H9 (cell line): ENCODE measurements at places on chromosomes 3 and 15. TPM values are rescaled to one million over a fixed set of nuclear protein-coding genes. Genes with fewer than 3 reads are reported as not detected.

GRCh38 chr3:16090706-16091105 is 83.8 kb upstream of the GALNT15 start:
- no peak for DNase-seq

- DNase-seq: no peak
Observed at GRCh38 chr3:114741066-114741465, 406.0 kb downstream of the ZBTB20 start.

GRCh38 chr15:41233367-41233771 is 2.3 kb downstream of the CHP1 start:
- DNase-seq: no peak

DNA sequence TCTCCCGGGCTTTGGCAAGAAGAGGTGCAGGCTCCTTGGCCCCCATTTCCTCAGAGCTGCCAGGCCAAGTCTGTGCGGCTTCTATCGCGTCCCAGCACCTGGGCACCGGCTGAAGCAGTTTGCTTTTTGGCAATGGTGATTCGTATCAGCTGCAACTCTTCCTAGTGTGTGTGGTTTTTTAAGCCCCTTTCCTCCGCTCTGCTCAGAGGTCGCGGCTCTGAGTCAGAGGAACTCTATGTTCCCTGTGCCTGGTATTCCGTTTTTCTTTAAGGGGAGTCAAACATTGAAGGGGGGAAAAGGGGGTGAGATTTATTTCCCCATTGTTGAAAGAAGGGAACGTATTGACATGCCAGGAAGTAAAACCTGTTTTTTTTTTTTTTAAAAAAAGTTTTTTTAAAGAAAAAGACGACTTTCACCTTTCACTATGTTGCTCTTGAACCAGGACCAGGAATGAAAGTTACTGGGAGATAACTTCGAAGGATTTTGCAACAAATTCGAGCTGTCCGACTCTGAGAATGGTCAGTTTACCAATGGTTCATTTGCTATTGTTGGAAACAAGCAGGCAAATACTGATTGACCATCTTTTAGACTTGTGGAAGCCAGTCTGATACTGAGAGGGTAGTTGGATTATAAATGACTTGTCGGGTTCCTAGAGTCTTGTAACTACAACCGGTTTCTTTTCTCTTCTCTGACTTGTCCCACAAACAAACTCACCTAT is 1.1 kb downstream of the ARMC8 start:
- no peak for DNase-seq

DNA sequence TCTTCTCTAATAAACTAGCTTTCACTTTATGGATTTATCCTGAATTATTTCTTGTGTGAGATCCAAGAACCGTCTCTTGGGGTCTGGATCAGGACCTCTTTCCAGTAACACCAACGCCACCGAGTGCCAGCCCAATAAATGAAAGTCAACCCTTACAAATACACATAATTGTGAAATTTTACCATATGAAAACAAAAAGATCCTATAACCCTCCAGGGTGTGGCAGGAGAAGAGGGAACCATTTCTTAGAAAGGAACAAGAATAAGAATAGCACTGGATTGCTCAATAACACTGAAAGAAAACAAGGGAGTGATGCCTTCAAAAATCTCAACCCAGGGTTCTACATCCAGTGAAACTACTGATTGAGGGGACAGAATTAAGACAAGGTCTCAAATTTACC is 51.6 kb upstream of the ACKR4 start:
- DNase-seq: no peak

DNA sequence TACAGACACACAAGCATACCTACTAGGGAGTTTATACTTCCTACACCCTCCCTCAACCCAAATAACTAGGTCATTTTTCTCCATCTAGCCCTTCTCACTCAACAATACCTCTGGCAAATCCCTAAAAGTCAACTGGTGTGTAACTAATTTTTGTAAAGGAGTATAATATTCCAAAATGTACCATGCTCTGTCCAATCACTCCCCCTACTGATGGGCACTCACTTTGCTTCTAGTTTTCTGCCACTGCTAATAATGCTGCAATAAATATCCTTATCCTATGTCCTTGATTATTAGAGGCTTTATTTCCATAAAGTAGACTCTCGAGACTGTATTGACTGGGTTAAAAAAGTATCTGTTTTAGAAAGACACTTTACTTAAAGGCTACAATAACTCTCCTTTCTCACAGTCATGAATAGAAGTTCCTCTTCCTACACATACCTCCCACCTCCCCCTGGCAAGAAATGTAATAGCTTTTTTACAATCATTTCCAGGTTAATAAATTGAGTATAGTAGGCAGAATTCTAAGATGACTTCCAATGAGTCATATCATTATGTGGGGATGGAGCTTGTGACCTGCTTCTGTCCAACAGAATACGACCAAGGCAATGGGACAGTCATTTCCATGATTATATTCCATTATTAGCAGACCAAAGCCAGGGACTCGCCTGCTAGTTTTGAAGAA is 30.0 kb downstream of the SHQ1 start:
- no peak for DNase-seq

CPN2 gene
- total RNA-seq: not detected in 2 replicates

SLC12A8 gene
- 8.2 and 9.1 TPM in 2 replicates for total RNA-seq

DNA sequence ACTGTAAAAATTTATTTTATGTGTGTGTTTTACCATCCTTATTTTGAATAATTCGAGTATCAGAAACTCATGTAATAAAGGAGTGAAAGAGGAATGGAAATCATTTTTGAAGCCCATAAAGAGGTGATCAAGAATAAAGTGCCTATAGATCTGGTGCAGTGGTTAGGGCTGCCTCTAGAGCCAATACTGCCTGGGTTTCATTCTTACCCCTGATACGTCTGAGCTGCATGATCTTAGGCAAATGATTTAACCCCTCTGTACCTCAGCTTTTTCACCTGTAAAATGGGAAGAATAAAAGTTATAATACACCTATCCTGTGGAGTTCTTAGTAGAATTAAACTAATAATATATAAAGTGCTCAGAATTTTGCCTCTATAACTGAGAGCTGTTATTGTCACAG is 30.4 kb downstream of the EFHB start:
- no peak for DNase-seq

- no peak for DNase-seq
Observed at GRCh38 chr3:159237226-159237625, 435.4 kb downstream of the MFSD1 start.

GRCh38 chr3:127676456-127676855 is 3.7 kb downstream of the ABTB1 start:
- DNase-seq: peak; percentile 15

GRCh38 chr3:3600665-3601340 is 198.4 kb upstream of the LRRN1 start:
- no peak for DNase-seq

DNA sequence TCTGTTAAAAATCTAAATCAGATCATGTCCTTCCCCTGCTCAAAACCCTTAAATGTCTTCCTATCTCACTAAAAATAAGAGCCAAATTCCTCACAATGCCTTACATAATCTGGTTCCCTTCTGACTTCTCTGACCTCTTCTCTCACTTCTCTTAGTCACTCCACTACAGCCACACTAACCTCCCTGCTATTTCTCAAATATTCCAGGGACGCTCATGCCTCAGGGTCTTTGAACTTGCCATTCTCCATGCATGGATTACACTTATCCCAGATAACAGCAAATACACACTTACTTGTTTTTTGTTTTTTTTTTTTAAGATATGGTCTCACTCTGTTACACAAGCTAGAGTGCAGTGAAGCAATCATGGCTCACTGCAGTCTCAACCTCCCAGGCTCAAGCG is 8.5 kb downstream of the TP53BP1 start:
- DNase-seq: no peak

DNA sequence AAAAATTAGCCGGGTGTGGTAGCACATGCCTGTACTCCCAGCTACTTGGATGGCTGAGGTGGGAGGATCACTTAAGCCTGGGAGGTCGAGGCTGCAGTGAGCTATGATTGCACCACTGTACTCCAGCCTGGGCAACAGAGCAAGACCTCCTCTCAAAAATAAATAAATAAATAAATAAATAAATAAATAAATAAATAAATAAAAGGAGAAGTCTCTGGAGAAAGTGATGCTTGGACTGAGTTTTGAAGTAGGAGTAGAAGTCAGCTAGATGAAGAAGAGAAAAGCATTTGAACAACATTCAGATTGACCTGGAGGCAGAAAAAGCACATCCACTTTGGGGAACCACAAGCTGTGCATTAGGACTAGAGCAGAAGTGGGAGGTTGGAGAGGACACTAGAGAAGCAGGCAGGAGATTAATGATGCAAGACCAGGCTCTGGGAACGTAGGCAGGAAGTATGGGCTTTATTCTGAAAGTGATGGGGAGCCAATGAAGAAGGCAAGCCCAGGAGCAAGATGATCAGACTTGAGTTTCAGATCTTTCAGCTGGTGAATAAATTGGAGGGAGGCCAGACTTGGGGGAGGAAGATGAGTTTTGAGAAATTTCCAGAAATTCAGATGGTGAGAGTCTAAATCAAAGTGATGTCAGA is 48.7 kb downstream of the KLHL6 start:
- DNase-seq: no peak

DNA sequence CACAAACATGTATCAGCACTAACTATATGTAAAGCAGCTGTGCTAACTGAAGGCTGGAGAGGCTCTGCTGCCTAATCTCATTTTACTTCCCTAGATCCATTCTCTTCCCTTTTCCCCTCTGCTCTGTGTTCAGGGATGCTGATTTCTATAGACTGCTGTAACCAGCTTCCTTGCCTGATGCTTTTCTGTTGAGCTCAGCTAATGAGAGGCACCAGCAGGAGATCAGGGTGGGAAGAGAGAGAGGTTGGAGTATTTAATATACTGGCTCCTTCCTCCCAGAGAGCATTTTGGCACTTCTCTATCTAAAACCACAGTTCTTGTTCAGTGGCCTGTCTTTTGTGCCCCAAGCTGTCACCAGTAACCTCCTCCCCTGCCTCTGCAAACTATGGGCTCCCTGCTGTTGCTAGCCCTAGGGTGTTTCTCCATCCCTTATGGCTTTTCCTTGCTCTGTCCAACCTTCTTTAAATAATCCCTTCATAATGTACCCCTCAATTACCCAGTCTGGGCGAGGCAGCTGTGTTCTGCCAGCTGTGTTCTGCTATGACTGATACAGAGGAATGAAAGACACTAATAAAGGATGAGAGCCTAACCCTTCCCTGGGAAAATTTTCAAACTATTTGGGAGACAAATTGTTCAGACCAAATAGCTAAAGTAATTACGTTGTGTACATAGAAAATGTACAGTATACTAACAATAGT is 69.5 kb downstream of the CADPS start:
- DNase-seq: no peak

GRCh38 chr3:197135212-197135611 is 105.6 kb upstream of the MELTF start:
- DNase-seq: no peak

DNA sequence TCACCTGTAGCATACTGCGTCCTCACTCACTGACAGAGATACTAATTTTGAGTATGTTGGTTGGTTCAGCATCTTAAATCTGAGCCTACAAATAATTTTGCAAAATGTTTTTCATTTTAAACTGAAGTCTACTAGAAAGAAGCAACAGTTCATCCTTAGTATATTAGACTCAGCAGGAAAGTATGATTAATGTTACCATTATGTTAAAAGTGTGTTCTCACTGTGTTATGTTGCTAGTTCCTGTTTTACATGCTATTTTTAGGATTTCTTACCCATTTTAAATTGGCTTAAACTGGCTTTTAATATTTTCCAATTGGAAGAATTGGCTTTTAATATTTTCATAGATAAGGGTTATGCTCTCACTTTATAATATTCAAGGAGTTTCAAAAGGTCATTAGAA is 25.7 kb downstream of the ACKR4 start:
- DNase-seq: no peak

DNA sequence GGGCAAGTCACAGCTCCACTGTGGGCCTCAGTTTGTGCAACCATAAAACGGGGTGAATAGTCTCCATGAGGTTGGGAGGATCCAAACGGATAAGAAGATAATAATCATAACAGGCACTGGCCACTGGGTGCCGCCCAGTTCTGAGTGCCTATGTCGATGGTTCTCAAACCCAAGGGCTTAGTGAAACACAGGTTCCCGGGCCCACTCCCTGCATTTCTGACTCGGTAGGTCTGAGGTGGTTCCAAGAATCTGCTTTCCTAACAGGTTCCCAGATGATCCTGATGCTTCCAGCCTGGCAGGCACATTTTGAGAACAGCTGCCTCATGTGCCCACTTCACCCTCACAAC is 21.2 kb downstream of the ALS2CL start:
- DNase-seq: peak; percentile 16

ACVR2B gene
- total RNA-seq: 99.9 and 105 TPM in 2 replicates

DNA sequence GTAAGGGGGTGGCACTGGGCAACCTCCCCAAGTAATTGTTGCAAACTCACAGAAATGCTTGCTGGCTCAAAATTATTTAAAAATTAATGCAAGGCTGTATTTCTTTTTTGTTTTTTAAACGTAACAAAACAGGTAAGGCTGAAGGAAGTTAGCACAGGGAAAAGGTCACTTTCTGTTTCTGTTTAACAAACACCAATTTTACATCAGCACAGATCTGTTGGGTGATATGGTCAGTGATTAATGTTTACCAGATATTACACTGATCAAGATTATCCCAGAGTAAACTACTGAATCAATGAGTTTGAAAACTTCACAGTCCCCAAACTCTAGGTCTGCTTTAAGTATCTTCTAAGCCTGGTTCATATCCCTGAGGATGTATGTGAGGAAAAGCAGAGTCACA is 558.0 kb downstream of the FOXP1 start:
- DNase-seq: no peak

DNA sequence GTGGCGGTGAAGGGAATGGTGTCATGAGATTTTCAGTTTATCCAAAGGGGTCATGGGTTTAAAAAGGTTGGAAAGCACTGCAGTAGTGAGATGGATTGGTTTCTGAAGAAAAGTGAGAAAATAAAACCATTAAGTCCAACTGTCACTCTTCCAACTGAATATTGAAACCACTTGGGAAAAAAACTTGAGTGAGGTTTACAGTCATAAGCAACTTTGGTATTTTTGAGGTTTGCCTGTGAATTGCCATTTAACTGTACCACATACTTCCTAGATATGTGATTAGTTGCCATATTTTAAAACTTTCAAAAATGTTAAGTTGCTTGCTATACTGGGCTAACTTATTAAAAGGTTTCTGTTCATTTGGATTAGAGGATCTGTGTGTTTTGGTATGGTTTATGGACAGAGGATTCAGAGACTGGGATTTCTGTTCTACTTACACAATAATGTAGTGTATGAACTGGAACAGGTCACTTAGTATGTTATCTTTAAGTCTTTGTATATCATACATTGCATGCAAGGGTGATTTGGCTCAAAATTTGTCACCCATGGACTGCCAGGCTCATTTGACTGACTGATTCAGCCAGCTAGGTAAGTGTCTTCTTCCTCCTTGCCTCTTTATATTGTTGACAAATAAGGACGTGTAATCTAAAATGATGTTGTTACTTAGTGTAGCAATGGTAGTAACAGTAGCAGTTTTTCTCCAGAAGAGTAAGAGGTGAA is 201.4 kb upstream of the EOMES start:
- no peak for DNase-seq

BDH1 gene
- total RNA-seq: 16.3 and 23.8 TPM in 2 replicates

GRCh38 chr15:67468416-67468815 is 52.5 kb upstream of the C15orf61 start:
- no peak for DNase-seq

GRCh38 chr3:108062051-108062450 is 28.8 kb downstream of the CD47 start:
- DNase-seq: no peak
